Non-pigmented ciliary epithelial cell (primary cell): ENCODE measurements at places on chromosomes 1 and 21.

DNA sequence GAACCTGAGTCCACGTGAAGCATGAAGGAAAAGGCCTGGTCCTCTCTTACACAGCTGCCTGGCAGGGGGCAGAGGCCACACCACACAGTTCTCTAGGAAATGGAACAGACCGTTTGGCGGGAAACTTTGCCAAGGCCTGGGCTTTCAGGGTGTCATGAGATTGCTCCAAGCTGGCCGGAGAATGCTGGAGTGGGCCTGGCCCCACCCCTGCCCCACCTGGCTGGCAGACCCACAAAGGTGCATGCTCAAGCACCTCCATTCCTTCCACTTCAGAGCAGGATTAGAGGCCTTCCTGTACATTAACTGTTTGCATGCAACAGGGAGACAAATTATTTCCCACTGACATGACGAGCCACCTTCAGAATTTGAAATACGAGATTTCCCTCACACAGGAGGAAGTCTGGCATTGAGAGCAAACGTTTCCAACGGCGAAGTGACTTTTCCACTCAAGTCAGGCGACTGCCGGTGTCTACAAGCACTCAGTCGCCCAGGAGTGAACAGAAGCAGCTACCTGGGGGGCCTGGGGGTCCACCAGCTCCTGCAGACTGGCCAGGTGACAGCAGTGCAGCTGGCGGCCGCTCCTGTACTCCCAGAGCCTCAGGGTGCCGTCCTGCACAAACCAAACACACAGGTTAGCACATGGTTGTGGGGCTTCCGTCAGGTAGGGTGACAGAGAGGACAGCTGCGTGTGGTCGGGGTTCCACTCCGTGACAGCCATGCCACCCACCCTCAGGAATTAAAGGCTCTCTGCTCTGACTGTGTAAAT is 24.0 kb downstream of the WDR4 start:
- DNase-seq, result no peak

DNA sequence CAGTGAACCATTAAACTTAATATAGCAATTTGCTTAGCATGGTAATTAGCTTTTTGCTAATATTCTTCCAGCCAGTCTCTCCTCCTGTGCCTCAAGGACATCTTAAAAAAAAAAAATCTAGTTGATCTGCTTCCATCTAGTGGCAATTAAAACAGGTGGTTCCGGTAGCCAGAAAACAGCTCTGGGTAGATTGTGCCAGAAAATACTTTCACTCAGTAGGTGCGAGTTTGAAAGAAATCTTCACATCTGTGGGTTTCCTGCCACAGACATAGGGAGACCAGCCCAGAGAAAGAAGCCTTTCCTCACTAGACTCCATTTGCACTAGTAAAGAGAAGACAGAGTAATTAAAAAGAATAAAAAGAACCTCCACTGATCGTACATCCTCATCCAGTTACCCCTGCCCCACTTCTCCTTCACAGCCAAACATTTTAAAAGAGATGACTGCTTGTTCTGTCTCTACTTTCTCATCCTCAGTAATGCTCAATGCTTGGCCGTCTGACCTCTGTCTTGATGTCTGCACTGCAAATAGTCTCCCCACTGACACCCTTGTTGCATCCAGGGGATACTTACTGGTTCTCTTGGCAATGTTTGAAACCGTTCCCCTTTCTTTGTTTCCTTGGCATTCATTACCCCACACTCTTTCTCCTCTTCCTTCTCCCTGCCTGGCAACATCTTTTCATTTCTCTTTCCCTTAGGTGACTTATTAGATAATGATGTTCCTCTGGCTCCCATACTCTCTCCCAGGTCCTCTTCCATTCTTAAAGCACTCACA is 16.9 kb downstream of the SELL start:
- DNase-seq, result no peak

GRCh38 chr1:245235156-245235555 is 80.4 kb downstream of the KIF26B start:
- no peak for DNase-seq

DNA sequence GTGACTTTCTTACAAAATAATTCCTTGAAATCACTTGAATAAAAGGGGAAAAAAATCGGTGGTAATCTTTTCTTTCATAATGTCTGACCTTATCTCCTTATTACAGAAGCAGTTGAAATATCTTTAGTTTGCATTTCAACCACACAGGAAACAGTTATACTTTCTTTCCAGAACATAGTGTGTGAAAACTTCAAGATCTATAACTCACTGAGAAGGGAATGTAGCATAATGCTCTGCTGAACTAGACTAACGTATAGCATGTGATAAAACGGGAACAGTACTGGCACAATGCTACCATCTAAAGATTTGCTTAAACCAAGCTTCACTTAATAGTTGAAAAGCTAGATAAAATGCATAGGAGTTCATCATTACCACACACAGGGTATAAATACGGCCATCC is 45.0 kb downstream of the VAV3 start:
- no peak for DNase-seq

GRCh38 chr1:114292835-114293234 is 139.2 kb upstream of the SYT6 start:
- DNase-seq, result no peak
